ENCODE measurements at places on chromosomes 2 and 18.

DNA sequence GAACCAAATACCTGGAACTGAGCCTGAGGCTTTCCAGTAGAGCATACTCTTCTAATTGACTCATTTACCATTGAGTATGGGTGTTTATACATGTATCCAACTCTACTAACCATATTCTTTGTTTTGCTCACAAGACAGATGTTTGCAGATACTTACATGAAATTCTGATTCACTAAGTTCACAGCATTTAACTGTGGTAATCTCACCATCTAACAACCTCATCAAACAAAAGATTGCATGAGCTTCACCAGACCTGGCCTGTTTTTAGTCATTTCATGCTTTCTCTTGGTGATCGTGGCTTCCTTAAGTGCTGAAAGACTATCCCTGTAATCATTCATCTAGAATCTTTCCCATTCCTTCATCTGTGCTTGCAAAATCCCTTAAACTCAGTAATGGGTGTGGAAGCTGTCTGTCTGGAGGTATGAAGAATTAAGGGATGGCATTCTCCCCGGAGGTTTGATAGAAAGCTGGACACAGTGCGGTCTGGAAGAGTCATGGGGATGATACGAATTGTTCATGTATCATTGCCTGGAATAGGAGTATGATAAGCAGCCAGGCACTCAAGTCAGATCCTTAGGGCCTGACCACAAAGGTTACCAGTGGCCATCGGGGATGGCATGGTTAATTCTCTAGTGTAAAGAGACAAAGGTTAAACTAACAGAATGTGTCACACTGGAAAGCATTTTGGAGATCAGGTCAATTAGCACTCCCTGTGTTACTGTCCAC lies 42.0 kb upstream of the IL1R1 start:
- no peak for DNase-seq

DNA sequence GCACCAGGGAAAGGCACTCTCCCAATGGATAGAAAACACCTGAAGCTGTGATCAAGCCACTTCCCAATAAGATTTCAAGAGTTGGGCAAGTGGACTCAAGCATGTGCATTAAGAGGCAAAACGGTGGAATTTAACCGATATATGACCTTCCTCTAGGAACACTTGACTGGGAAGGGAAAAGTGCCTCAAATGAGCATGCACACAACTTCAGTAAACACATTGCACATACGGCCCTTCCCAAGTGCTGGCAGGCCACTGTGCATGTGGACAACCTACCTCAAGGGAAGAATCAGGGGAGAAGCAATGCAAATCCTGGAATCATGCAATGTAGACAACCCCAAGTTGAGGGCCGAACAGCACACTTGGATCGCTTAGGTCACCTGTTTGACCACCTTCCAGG lies 23.9 kb upstream of the SH3RF3 start:
- DNase-seq, result no peak

DNA sequence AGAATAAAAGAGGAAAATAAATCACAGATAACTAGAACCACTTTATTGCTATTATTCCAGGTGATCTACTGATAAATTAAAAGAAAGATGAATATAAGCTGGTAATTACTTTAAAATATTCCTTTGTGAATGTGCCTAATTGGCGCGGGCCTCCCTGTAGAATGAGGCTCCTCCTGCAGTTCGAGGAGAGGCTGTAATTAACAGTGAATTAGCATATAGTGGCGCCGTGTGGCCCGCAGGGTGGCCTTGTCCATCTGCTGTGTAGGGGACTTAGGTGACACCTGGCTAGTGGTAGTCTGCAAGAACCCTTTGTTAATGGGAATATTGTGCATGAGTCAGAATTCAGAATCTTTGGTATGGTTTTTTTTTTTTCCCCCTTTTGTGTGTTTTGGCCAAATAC lies 119.8 kb downstream of the AGAP1 start:
- peak; percentile 64 for DNase-seq

GRCh38 chr2:98387478-98387877 lies 41.2 kb downstream of the CNGA3 start:
- no peak for DNase-seq

GRCh38 chr18:78903436-78904178 lies 76.0 kb upstream of the SALL3 start:
- no peak for DNase-seq
